HTR-8/SVneo (cell line): ENCODE measurements at places on chromosomes 4 and X.
A peak's percentile ranks its signal among the peaks of the same experiment; 100 is the strongest.

GRCh38 chr4:7607156-7607910, 172.6 kb upstream of the PSAPL1 start:
- no peak for DNase-seq

GRCh38 chr4:22179124-22179874, 230.7 kb upstream of the KCNIP4 start:
- peak; percentile 57 for DNase-seq

DNA sequence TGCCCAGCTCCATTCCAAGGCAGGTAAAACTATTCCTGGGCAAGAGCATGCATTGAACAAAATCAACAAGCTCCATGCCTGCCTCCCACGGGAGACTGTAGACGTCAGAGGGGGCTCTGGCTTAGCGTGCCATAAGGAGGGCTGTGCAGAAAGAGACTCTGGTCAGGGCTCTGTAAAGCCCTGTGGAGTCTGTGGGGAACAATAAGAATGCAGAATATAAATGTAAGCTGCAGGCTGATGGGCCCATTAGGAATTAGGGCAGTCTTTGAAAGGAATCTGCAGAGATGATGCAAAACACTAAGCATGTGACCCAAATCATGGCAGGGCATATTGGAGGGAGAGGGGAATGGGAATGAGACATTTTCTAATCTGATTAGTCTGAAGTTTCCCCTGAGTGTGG, 170.3 kb downstream of the EFHC2 start:
- no peak for DNase-seq

DNA sequence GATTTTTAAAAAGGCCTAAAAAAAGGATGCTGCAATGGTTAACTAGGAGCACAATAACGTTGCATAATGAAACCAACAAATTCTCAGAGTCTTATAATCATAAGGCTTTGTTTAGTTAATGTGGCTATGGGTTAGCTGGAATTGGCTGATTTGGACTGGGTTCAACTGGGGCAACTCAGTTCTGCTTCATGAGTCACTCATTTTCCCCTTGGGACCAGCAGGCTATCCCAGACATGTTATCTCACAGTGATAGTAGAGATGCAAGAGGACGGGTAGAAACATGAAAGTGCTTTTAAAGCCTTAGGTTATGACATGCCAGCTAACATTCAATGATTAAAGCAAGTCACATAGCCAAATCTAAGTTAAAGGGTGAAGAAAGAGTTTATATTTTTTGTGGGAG, 189.2 kb upstream of the GK2 start:
- no peak for DNase-seq

DNA sequence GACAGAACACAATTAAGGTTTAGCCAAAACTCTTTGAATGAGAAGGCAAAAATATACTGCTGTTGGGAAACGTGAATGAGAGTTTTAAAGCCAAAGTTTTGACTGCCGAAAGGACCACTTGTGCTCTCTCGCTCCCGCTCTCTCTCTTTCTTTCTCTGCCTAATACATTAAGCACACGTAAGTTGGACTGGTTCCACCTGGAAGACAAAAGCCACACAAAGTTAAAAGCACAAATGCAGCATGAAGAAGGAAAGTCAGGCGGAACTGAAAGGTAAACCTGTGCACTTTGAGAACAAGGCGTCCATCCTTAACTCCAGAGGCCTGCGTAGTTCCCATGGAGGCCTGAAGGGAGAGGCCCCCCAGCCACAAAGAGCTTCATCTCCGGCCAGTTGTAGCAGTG, 1.9 kb downstream of the DCAF12L2 start:
- no peak for DNase-seq

GRCh38 chr4:21742326-21742725, 206.2 kb downstream of the KCNIP4 start:
- DNase-seq = no peak

GRCh38 chr4:48228949-48229348, 40.7 kb downstream of the TEC start:
- no peak for DNase-seq

DNA sequence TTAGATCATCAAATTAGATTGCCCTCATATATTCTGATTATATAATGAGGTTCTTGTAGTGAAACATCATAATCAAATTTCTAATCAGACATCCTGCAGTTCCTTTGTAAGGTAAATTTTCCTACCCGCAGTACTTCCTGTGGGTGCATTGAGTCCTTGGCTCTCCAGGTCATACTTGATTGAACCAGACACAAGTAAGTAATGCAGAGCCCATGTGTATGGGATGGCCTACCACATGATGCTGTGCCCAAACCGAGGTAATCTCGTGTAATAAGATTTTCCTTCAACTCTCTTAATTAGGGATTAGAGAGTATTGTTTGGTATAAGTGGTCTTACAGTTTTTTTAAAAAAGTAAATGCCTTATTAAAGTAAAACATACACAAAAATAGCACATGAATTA, 1841.8 kb downstream of the PCDH7 start:
- no peak for DNase-seq

DNA sequence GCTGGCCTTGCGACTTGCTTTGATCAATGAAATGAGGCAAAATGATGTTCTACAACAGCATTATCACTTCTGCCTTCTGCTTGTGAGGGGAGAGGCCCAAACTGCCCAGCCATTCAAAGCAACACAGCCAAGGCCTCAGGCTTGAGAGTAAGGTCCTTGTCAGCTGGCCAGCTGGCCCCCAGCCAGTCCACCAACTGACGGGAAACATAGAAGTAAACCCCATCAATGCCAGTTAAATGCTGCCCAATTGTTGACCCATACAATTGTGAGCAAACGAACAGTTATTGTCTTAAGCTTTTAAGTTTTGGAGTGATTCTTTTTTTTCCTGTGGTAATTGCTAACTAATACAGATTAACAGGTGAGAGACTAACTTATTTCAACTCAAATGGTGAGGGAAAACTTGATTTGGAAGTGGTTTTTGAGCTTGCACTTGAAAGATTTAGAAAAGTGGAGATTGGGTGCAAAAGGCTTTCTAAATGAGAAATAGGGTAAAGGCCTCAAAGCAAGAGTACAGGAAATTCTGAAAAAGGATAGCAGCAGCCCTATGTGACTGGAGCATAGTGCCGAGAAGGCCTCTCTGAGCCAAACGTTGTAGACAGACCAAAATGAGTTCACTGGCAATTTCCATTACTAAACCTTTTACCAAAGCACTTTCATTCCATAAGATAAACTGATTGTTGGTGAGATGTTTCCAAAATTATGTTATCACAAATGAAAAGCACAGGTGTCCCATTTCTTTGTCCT, 66.9 kb downstream of the ARHGEF38 start:
- no peak for DNase-seq

DNA sequence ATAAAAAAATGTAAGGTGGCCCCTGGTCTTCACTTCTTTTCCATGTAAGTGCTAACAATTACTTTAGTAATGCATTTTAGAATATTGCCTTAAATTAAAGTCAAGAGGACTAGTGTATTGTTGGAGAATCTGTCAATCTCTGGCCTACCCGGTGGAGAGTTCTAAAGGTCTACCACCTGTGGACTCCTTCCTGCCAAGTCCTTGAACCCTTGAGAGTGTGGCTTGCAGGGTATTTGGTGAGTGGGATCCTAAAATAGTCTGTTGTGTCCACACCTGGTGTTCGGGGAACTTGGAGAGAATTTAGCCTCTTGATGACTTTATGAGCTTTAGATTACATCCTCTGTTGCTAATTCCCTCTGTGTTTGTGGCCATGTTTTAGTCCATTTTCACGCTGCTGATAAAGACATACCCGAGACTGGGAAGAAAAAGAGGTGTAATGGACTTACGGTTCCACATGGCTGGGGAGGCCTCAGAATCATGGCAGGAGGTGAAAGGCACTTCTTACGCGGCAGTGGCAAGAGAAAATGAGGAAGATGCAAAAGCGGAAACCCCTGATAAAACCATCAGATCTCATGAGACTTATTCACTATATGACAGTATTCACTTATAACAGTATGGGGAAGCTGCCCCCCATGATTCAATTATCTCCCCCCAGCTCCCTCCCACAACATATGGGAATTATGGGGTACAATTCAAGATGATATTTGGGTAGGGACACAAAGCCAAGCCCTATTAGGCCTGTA, 23.8 kb downstream of the DDIT4L start:
- DNase-seq = no peak

DNA sequence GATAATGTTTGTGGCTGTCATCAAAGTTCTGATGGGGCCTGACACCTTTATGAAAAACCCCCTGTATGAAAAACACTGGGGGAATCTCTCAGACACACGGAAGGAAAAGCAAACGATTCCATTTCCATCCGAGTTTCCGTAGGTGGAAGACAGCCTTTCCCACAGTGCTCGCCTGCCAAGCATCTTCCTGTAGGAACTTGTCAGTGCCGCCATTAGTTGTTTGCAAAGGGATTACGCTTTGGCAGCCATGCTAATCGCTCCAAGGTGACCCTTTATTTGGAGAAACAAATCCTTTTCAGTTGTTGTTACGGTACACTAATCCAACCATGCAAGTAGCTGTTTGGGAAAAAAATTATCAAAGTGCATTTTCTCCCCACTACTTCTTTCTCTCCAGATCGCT, 44.4 kb upstream of the STOX2 start:
- no peak for DNase-seq

- no peak for DNase-seq
Measured at GRCh38 chr4:73010789-73011628, 58.5 kb downstream of the COX18 start.
